Myocyte (in vitro differentiated cells): ENCODE measurements at places on chromosomes 5 and 9. TPM values are rescaled to one million over a fixed set of nuclear protein-coding genes. Genes with fewer than 3 reads are reported as not detected.
A peak's percentile ranks its signal among the peaks of the same experiment; 100 is the strongest.

DNA sequence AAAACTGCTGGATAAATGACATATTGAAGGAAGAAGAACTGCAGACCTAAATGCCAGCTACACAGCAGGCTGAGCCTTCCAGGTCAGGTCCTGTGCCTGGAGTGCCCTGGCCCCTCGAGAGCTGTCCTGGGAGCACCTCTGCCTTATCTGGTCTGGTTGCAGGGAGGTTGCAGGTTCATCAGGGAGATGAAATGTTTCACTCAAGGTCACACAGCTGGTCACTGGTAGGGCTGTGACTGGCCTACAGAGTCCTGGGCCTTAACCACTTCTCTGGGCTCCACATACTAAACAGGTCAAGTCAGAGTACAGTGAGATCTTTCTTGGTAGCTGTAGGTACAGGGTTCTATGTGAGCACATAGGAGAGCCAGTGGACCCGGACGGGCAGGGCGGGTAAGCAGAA, 16.7 kb downstream of the GALNT10 start:
- no peak for DNase-seq

- peak; percentile 61 for DNase-seq
Observed at GRCh38 chr5:40410964-40411635, 268.6 kb upstream of the PTGER4 start.

DNA sequence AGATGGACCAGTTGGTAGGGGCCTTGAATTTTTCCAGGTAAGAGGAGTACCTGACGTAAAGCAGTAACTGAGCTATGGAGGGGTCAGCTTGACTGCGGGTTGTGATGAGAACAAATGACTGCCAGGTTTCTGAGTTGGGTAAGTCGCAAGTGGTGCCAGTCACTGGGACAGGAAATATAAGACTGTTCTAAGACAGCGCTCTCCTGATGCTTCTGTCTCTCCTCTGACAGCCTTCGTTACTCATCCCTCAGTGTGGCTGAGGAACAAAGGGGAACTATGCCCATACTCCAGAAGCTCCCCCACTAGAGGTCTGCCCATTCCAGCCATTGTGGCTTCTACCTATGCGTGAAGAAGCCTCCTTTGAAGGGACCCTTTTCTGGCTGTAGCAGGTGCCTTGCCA, 13.3 kb downstream of the CAVIN4 start:
- DNase-seq, result no peak

GRCh38 chr5:76956033-76956432, 3.2 kb downstream of the CRHBP start:
- DNase-seq, result no peak

DNA sequence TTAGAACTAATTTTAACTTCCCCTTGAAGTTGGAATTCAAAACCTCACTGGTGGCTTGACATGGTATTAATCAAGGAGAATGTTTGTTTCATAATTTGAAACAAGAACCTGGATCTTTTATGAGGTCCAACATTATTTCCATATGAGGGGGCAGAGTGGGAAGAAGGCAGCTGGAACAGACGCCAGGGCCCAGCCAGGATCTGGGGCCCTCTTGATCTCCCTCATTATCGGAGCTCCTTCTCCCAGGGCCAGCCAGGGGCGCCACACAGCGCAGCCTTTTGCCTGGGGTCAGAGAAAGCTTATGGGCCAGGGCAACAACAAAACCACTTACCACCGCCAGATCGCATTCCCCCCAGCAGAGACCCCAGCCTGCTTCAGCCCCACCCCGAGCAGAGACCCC, 27.1 kb upstream of the NKD2 start:
- no peak for DNase-seq

- peak; percentile 68 for DNase-seq
Observed at GRCh38 chr5:54867310-54867944, 118.0 kb downstream of the ESM1 start.

GRCh38 chr5:163330723-163331668, 106.4 kb upstream of the CCNG1 start:
- no peak for DNase-seq

- no peak for DNase-seq
Observed at GRCh38 chr9:2032234-2032633, 17.1 kb downstream of the SMARCA2 start.

DNA sequence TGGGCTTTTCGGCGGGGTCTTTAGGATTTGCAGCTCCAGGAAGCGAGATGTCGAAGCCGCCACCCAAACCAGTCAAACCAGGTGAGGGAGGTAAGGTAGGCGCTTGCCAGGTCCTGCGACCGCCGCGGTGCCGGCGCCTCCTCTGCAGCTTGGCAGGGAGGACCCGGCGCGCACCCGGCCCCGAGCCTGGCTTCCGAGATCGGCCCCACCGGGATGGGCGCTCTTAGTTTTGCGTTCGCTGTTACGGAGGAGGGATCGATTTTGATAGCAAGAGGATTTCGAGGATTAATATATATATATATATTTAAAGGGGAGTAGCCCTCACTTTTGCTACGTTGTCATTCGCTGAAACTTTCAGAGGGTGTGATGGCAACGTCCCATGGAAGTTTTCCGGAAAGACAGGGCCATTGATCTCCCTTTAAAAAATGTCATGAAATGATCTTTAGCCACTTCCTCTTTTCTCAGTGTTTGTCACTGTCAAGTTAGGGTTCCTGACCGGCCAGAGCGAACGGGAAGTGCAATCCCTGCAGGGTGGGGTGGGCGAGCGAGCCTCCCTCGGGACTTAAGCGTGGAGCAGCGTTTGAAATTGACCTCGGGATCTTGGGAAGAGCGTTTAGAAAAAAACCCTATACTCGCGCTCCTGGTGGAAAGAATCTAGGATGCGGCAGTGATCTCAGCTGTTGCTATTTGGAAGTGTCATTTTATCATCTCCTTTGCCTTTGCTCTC, 495 bp downstream of the OSTF1 start:
- DNase-seq, result peak; percentile 79

DNA sequence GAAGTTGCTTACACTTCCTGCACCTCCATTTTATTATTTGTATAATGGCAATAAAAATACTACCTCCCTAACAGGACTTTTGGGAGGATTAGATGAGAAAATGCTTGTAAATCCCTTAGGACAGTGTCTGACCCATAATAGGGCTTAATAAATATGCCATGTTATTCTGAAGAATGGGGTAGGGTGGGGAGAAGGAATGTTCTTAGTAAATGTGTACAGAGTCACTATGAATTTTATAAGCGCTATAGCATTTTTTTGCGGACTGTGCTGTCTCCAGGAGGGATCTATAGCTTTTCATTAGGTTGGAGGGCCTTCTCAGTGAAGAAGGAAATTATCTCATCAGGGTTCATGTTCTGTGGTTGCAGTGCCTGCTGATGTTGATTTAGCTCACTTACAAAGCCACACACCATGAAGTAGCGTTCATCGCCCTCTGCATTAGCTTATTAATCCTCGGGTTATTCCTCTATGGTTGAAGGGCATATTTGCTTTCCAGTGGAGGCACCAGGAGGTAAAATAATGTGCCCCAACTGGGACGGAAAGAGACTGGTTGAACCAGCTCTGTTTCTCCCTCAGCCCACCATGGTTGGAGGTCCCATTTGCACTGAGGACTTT, 497.1 kb downstream of the ARHGEF28 start:
- no peak for DNase-seq

GRCh38 chr9:90926936-90927335, 125.3 kb downstream of the SYK start:
- no peak for DNase-seq

Gene RAI14
- total RNA-seq, result 17.0 and 19.0 TPM in 2 replicates

Gene PCDHAC2
- 0.05 and 0.10 TPM in 2 replicates for total RNA-seq

Gene FOXD1
- 14.0 and 18.6 TPM in 2 replicates for total RNA-seq
